PC-9 (cell line): ENCODE measurements at places on chromosomes 7 and 10.

DNA sequence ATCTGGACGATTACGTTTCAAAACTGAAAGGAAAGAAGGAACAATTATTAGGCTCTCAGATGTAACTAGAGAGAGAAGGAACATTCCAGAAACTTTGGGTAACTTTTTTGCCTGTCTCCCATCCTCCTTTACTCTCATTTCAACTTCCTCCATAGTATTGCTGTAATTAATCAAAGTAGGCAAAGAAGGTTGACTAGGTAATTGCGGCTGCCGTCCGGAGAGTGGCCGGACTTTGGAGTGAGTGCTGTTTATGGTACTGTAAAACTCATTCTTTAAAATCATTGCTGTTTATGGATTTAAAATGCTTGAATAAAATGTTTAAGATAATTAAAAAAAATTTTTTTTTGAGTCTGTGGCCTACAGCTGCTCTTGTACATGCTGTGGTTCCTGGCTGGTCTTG, 56.4 kb downstream of the RBM33 start:
- DNase-seq: no peak

DNA sequence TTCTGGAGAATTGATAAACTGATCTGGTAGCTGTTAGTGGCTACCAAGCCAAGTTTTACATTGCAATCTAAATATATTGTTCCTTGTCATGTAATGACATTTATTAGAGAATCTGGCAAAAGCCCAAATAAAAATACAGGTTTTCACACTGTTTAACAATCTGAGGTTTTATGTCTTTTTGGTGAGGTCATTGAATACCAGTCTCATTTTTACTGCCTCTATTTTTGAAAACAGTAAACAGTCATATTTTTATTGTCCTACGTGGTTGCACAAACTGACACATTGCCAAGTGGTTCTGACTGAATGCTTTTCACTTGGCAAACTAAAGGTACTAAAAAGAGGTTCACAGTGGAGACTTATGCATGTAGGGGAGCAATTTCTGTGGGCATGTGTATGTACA, 157.5 kb downstream of the PRKG1 start:
- DNase-seq: no peak

DNA sequence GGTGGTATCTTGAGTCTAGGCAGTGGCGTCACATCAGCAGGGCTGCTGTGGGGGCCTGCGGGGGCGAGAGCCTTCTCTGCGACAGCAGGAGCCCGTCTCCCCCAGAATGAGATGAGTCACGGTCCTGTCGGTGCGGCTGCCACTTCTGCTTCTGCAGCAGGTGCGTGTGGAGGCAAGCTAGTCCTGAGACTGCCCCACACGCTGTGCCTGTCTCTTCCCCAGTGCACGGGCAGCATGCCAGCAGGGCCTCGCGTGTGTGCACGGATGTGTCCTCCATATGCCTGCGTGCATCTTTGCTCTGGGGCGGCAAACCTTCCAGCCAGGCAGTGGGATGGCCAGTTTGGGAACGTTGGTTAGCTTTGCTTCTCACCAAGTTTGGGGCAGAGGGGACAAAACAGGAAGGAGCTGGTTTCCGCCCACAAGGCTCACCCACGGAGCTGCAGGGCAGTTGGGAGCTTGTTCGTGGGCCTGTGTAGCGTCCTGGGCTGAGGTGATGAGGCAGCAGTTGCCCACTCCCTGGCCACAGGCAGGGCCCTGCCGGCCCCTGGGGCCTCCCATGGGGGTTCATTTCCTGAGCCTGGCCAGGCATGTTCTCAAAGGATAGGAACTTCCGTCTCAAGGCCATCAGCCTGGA, 60.8 kb upstream of the PPIF start:
- no peak for DNase-seq

DNA sequence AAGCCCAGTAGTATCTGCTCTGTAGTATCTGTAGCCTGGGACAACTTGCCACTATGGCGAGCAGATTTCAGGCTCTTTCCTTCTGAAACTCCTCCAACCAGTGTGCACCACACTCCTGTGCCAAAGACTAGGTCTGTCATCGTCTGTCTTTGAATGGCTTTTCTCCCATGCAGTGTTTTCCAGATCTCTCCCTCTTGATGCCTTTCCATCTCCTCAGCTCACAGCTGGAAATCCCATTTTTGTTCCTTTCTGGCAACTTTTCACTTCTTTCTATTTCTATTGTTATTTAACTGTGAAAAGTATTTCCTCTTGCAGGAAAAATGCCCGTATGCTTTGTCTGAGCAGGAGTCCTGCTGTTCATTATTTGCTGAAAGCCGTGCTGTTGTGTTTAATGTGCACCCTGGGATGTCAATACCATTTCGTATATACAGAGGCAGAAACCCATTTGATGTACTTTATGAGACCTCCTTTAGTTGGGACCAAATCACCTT, 373.7 kb downstream of the PHTF2 start:
- no peak for DNase-seq

GRCh38 chr7:129341212-129341611, 93.0 kb upstream of the STRIP2 start:
- DNase-seq: no peak

GRCh38 chr7:35480806-35481205, 214.1 kb downstream of the HERPUD2 start:
- no peak for DNase-seq

DNA sequence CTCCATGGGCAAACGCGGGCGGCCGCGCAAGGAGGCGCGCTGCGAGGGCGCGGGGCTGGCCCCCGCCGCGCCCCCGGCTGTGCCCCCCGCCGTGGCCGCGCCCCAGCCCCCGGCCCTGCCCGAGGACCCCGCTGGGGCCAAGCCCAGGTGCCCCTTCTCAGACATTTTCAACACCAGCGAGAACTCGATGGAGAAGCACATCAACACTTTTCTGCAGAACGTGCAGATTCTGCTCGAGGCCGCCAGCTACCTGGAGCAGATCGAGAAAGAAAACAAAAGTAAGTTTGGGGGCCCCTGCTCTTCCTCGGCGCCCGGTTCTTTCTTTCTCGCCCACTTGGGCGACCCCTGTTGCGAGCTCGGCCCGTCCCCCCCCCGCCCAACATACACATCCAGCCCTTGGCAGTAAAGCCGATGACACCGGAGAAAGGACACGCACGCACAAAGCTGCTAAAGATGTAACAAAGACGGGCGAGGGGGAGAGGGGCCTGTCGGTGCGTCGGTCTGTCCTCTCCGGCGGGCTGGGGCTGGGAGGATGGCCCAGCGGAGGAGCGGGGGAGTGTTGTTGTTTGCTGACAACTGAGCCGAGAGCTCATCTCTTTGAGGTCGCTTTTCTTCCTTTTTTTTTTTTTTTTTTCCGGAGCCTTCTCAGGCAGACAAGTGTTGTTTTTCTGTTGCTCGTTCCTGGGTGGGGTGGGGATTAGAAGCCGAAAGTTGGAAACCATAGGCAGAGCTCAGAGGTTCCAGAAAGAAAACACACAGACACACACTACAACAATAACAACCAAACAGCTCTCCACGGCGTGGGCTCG, 604 bp downstream of the MXI1 start:
- DNase-seq: no peak

- DNase-seq: no peak
These were observed 55.1 kb downstream of the VOPP1 start for GRCh38 chr7:55517191-55517633.

GRCh38 chr7:79702116-79702515, 248.6 kb upstream of the MAGI2 start:
- DNase-seq: no peak

DNA sequence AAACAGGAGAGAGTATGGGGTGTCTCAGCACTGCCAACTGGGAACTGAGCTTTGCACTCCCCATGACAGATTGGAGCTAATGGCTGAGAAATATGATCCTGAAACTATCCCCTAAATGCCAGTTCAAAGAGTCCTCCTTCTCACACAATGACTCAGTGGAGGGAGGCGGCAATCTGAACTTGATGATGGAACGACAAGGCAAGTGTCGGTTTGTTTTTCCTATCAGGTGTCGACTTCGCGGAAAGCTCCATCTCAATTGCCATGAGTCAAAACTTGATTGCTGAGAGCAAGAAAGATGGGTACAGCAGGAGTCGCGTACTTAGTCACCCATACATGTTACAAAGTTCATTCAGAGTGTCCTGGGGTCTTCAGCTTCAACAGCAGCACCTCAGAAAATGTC, 52.5 kb downstream of the NPY start:
- peak; percentile 54 for DNase-seq

GRCh38 chr10:114811862-114812261, 9.7 kb upstream of the FHIP2A start:
- no peak for DNase-seq

- no peak for DNase-seq
These were observed 24.0 kb upstream of the ERCC6 start for GRCh38 chr10:49562893-49563292.
